CD4-positive, alpha-beta T cell treated with Interleukin-4 for 4 hours (primary cell): ENCODE measurements at places on chromosomes 7 and 10.

DNA sequence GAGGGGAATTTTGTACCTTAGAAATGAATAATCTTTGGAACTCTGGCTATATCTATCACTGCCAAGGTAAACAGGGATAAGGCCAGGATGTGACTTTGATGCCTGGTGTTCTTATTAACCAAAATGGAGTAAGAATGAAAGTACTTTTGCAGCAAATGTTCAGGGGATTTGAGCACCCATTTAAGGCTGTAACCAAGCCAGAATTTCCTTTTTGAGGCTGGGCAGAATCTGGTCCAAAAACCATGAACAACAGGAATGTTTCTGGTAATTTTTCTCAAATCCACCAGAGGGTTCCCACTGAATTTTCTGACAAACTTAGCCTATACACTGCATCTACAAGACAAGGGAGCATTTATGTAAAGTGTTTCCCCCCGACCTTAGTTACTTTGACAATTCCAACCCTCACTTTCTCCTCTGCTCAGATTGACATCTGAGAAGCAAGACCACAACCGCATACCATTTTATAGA is 120.6 kb downstream of the BAMBI start:
- DNase-seq, result no peak

DNA sequence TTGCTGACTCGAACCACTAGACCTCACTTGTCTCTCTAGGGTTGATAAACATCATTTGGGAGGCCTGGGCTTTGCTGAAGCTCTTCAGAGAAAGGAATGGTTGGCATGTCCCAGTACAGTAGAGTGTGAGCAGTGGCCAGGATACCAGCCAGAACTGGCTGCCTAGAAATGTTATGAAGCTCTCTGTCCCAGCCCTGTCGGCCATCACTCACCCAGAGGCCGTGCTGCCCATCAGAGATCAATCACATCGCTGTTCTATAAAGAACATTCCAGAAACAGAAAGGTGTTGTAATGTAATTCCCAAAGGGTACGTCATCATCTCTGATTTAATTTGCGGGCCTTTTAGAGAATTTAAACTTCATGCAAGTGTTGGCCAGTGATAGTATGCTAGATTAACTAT is 111.5 kb downstream of the PRPF18 start:
- DNase-seq, result no peak

DNA sequence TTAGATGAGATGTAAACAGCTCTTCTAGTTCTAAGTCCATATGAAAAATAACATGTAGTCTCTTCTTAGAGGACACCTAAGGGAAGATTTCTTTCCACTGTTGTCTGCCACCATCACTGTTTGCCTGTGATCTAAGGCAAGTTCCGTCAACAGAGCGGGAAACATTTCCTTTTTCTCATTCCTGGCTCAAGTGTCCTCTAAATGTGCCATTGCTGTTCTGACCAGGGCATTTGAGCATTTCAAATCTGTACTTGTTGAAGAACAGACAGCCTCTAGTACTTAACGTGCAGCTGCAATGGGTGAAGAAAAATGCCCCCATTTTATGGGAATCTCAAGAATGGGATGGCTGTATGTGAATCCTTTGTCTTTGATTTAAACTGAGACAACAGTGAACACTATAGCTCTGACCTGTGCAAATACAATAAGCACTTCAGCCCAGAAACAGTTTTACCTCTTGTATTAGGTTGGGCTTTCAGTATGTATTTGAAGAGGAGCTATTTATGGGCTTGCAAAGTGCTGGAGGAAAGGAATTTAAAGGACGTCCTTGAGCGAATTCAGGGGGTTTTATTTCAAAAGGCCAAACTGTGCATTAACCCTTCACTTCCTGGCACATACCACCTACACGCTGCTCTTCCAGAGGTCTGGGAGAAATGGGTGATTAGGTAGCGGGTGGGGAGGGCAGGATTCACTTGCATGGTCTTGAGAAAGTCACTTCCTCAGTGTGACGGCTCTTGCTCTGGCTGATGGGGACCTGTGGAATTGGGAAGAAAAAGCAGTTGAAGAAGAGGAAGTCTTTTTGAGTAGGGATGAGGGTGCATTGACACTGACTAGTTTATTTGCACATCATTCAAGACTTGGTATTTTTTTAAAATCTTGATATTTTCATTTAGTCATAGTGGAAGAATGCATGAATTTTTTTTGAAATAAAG is 66.1 kb downstream of the THNSL1 start:
- DNase-seq, result no peak

DNA sequence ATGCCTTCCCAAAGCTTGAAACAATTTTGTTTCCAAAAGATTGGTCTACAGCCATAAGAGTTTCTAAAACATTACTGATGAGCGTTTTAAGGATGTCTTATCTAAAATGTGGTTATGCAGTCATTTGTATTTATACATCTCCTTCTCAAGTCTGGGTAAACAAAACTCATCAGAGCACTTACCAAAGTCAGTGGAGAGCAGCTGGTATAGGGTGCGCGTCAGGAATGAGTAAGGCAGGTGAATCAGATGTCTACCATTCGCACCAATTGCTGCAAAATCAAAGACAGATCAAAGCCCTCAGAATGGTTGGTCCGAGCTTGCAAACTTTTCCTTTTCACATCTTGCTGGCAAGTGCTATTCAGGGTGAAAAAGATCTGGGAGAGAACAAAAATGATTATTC is 65.6 kb upstream of the FAM171A1 start:
- DNase-seq, result no peak

GRCh38 chr7:100680576-100681271 is 7.2 kb downstream of the GNB2 start:
- DNase-seq, result no peak

GRCh38 chr7:126419047-126419446 is 833.7 kb downstream of the GRM8 start:
- no peak for DNase-seq

GRCh38 chr7:50353201-50353600 is 48.7 kb downstream of the IKZF1 start:
- no peak for DNase-seq

GRCh38 chr10:104779701-104780100 is 138.6 kb downstream of the SORCS3 start:
- no peak for DNase-seq

DNA sequence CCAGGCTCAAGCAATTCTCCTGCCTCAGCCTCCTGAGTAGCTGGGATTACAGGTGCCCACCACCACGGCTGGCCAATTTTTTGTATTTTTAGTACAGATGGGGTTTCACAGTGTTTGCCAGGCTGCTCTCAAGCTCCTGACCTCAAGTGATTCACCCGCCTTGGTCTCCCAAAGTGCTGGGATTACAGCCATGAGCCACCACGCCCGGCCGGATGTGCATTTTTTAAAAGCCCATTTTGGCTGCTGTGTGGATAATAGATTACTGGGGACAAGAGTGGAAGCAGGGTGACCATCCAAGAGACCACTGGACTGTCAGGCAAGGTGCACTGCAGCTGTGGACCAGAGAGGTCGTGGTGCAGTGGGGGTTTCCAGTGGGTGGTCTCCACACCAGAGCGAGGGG is 21.4 kb downstream of the HKDC1 start:
- DNase-seq, result no peak

GRCh38 chr7:79774150-79774549 is 320.7 kb upstream of the MAGI2 start:
- no peak for DNase-seq
